Activated CD4-positive, alpha-beta T cell treated with anti-CD3 and anti-CD28 coated beads for 4 hours (primary cell): ENCODE measurements at places on chromosomes 11 and 22.

DNA sequence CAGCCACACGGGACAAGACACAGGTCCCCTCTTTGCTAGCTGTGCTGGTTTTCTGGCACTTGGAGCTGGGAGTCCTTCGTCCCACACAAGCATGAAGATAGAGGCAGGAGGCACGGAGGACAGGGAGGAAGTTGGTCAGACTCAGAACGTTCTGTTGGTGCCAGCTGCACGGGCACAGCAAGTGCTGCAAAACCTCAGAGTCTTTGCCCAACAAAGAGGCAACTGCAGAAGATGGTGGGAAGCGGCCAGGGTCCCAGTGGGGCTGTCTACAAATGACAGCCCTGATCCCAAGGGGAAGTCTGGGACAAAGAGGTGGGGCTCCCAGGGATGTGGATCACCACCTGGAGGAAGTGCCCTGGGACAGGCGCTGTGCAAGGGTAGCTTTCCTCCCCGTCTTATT lies 9.4 kb upstream of the OSM start:
- DNase-seq = no peak

- no peak for DNase-seq
Observed at GRCh38 chr11:106614262-106614661, 404.0 kb downstream of the GUCY1A2 start.

DNA sequence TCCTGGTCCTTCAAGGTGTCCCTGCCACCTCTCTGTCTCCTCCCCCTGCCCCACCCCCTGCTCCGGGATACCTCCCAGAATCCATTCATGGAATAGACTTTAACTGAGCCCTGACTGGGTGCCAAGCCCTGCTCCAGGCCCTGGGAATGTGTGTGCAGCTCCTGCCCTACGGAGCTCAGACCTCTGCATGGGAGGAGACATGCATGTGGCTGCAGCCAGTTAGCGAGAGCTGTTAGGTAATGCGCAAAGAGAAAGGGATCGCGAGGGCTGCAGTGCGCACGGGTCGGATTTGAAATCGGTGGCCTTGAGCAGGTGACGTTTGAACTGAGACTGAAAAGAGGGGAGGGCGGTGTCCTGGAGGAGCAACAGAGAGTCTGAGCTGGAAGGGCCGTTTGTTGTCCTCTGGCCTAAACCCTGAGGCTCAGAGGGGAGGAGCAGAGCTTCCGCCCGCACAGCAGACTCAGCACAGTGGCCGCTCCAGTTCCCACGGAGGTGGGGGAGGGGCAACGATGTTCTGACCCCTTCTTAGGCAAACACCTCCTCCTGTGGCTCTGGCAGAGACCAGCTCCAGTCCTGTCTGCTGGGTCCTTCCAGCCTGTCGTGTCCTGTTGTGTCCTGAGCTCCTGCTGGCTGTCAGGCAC lies 19.8 kb upstream of the LRRC10B start:
- no peak for DNase-seq

- DNase-seq = no peak
Observed at GRCh38 chr11:36426226-36426848, 83.7 kb downstream of the TRAF6 start.

- no peak for DNase-seq
Observed at GRCh38 chr11:1197886-1198560, 24.8 kb upstream of the MUC5B start.
